ENCODE measurements at places on chromosomes 1 and 21. TPM values are rescaled to one million over a fixed set of nuclear protein-coding genes. Genes with fewer than 3 reads are reported as not detected.

DNA sequence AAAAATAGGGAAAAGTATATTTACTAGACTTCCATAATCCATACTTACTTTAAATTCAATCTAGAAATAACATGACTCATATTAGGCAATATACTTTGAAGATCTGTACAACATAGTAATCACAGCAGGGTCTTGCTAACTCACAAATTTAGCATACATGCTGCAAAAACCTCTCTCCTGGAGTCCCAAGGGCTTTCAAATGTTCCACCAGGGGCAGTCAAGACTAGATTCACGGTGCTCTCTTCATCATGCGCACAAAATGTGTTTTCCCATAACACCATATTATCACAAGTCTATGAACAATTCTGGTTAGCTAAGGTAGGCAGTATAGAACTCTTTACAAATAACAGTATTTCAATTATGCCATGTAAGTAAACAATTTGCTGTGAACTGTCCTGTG, 45.8 kb downstream of the SSX2IP start:
- no peak for DNase-seq

GRCh38 chr1:241022366-241022765, 334.6 kb downstream of the RGS7 start:
- no peak for DNase-seq

DNA sequence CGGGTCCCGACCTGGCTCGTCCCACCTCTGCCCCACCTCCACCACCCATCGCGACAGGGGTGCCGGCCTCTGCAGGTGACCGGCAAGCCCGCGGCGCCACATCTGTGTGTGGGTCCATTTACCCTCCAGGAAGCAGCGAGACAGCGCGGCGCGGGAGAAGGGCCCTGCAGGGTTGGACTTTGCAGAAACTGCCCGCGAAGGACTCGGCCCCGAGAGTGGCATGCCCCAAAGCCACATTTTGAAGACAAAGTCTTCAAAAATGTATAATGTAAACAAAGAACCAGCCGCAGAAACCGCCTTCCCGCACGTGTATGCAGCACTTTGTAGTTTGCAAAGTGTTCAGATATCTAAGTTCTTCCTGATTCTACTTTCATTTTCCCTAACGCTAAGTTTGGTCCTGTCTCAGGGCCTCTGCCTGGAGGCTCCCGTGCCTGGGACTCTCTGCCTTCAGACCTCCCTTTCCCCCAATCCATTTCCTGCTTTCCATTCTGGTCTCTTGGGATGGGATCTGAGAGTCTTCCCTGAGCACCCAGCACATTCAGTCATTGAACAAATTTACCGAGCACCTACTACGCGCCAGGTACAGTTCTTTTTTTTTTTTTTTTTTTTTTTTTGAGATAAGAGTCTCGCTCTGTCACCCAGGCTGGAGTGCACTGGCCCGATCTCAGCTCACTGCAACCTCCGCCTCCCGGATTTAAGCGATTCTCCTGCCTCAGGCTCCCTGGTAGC, 524 bp upstream of the TMCO4 start:
- peak; percentile 58 for DNase-seq

- no peak for DNase-seq
Measured at GRCh38 chr1:152148981-152149380, 10.0 kb downstream of the RPTN start.

The OR2T35 gene
- not detected for total RNA-seq

DNA sequence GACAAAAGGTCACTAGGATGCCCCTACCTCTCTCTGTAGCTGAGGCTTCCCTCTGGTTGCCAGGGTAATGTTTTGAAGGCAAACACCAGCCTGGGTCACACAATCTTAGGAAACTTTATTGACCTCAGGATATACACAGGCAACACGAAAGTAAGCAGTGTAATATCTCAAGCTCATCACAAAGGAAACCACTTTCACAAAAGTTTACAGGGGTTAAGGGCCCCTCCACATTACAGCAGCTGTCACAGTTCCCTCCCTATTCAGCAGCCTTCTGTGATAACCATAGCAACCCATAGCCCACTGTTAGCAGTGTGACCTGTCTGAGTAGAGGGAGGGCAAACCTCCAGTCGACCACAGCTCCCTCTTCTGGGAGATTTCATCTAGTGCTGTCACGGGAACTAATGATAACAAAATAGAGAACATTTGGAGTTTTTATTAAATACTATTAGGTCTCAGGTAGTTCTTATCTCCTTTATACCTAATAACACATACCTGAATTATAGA, 149.8 kb downstream of the PTPRC start:
- no peak for DNase-seq

- no peak for DNase-seq
Measured at GRCh38 chr1:31515056-31515775, 61.1 kb upstream of the TINAGL1 start.

The DNASE2B gene
- not detected for total RNA-seq

- no peak for DNase-seq
Measured at GRCh38 chr1:83883979-83884378, 115.0 kb downstream of the TTLL7 start.

The PADI3 gene
- total RNA-seq = not detected

- no peak for DNase-seq
Measured at GRCh38 chr1:8831340-8831739, 13.9 kb upstream of the RERE start.

- no peak for DNase-seq
Measured at GRCh38 chr1:97976801-97977200, 56.0 kb upstream of the DPYD start.

The PHF13 gene
- total RNA-seq = 6.2 TPM

GRCh38 chr21:34609933-34610549, 4.9 kb downstream of the RCAN1 start:
- DNase-seq = no peak

The KCNA2 gene
- total RNA-seq = 1.3 TPM

GRCh38 chr1:164781972-164782371, 223.0 kb downstream of the PBX1 start:
- peak; percentile 63 for DNase-seq

DNA sequence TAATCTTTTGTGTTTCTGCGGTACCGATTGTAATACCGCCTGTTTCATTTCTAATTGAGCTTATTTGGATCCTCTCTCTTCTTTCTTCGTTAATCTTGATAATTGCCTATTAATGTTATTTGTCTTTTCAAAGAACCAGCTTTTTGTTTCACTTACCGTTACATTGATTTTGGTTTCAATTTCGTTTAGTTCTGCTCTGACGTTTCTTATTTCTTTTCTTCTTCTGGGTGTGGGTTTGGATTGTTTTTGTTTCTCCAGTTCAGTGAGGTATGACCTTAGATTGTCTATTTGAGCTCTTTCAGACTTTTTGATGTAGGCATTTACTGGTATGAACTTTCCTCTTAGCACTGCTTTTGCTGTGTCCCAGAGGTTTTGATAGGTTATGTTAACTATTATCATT, 9.4 kb downstream of the OR2M2 start:
- no peak for DNase-seq

DNA sequence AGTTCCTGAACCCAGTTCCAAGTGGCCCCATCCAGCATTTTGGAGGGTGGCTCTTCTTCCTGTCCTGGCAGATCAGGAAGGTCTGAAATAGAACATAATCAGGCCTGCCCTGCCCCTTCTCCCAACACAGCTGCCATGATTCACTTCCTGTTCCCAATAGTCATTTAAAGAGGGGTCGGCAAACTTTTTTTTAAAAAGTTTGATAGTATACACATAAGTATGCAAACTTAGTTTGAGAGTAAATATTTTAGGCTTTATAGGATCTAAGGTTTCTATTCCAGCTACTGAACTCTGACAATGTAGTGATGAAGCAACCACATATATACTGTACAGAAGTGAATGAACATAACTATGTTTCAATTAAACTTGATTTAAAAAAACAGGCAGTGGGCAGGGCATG, 66.4 kb downstream of the LUZP1 start:
- no peak for DNase-seq

- no peak for DNase-seq
Measured at GRCh38 chr1:62906428-62906886, 122.5 kb downstream of the ATG4C start.

GRCh38 chr1:146019231-146020057, 2.1 kb downstream of the HJV start:
- DNase-seq = no peak

GRCh38 chr1:43267291-43267805, 2.4 kb upstream of the TMEM125 start:
- no peak for DNase-seq

GRCh38 chr1:76510672-76511557, 356.4 kb upstream of the ST6GALNAC5 start:
- no peak for DNase-seq

- peak; percentile 48 for DNase-seq
Measured at GRCh38 chr1:223556414-223557129, 108.9 kb downstream of the CAPN8 start.

The KLF17 gene
- total RNA-seq = not detected

GRCh38 chr1:28981210-28981609, 66.8 kb downstream of the EPB41 start:
- DNase-seq = no peak

All from body of pancreas (tissue), 4 donors.